ENCODE measurements at places on chromosomes 5 and 9.
A peak's percentile ranks its signal among the peaks of the same experiment; 100 is the strongest.

DNA sequence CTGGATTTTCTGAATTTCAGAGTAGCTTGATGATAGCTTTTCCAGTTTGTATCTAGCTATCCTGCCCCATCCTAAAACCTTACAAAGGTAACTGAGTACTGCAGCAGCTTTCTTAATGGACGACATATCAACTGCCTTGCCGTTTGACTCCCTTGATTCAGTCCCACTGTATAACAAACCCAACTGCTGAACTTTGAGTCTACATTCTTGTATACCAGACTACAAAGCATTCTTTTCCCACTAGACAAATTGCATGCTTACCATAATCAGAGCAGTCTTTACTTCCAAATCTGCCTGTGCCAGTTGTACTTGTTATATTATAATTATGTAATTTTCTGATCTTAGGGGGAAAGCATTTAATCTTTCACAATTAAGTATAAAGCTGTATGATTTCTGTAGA is 47.3 kb downstream of the ANKRD31 start:
- DNase-seq: no peak

DNA sequence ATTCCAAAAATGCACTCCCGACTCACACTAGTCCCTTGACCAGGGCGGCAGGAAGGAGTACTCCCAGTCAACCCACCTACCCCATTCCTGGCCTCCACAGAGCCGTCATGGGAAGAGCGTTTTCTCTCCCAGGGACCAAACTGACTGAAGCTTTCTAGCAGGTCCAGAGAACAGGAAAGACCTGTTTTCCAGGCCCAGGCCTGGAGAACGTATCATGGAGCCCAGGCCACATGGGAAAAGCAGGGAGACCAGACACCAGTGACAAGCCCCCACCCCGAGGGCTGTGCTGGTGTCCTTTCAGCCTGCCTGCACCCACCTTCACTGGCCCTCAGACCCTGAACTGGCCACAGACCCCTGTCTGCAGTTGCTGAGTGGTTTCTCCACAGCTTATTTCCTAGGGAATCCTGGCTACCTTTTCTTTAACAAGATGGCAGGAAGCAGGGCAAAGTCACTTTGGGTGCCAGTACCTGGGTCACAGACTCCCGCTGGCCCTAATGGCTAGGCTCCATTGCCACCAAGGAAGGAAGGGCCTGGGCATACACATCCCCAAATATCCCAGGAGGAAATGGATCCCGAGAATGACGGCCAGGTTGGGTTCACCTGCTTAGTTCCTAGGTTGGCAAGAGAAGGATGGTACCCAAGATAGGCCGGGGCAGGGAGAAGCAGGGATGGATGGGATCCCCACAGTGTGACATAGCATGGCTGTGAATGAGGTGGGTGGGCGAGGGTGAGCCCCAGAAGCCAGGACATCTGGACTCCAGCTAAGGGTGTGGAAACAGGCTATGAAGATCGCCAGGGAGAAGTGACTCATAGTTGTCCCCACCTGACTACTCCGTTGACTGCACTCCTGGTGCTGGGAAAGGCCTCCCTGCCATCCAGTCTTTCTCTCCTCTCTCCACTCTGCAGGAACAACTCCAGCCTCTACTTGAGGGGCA is 12.2 kb downstream of the CCNI2 start:
- peak; percentile 38 for DNase-seq

- DNase-seq: no peak
These were observed 3.3 kb downstream of the MUSK start for GRCh38 chr9:110671849-110672248.

- no peak for DNase-seq
These were observed 5.7 kb downstream of the SHB start for GRCh38 chr9:38063363-38063707.

DNA sequence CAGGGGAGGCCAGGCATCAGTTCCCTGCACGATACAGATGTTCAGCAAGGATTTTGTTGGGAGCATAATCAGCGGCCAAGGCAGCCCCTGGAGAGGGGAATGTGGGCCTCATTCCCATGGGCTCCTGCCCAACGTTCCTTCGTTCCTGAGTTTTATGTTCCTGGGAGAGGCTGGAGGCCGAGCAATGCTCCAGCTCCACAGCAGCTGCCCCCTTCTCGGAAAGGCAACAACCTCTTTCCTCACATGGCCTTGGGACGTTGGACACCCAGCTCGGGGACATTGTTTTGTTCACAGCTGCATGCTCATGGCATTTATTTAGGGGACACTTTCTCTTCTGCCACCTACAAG is 63.8 kb upstream of the COL15A1 start:
- no peak for DNase-seq

- DNase-seq: no peak
These were observed 38.2 kb downstream of the SLC9A3 start for GRCh38 chr5:485946-486491.

DNA sequence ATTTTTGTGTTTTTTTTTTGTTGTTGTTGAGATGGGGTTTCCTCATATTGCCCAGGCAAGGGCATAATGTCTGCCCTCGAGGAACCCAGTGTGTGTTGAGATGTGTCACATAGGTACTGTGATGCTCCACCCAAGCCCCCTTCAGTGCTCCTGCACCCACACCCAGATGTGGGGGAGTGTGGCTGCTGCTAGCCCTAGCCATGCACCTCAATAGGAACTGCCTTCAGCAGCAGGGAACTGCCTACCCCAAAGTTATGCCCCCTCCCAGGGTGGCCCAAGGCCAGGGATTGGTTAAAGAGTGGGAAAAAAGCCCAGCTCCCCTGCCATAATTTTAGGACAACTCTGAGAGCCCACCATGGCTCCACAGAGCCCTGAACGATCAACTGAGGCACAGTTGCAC is 33.3 kb upstream of the EPB41L4B start:
- no peak for DNase-seq

GRCh38 chr5:34831303-34831702 is 7.7 kb upstream of the TTC23L start:
- no peak for DNase-seq

DNA sequence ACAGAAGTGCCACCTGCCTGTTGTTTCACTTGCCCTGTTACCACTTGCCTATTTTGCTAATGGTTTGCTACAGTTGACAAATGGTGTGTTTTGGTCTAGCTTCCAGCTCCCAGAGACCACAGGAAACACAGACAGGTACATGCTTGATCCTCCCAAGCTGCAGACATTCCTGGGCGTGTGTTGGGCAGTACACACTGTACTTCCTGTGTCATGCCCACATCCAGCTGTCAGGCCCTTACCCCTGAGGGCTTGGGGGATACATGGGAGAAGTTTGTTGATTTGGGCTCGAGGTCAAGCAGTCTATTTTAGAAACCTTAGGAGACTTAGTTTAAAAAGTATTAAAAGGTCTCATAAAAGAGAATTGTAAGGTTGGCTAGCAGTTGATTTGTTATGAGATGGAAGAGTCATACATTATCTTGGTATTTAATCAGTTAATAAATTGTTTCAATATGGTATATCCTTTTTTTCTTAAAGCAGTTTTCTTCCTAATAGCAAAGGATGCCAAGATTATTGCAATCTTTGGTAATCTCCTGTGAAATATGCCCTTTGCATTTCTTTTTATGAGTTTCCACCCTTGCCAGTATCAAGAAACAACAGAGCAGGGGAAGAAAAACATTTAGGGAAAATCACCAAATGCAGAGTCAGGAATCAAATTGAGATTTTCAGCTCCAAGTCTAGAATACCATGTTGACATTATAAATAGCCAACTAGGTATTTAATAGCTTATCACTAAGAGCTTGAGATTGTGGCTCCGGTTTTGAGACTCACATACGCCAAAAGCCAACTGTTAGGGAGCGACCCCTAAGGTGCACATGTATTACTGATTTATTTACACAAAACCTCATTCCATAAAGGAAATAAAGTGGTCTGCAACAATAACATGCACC is 52.3 kb upstream of the CD180 start:
- no peak for DNase-seq

DNA sequence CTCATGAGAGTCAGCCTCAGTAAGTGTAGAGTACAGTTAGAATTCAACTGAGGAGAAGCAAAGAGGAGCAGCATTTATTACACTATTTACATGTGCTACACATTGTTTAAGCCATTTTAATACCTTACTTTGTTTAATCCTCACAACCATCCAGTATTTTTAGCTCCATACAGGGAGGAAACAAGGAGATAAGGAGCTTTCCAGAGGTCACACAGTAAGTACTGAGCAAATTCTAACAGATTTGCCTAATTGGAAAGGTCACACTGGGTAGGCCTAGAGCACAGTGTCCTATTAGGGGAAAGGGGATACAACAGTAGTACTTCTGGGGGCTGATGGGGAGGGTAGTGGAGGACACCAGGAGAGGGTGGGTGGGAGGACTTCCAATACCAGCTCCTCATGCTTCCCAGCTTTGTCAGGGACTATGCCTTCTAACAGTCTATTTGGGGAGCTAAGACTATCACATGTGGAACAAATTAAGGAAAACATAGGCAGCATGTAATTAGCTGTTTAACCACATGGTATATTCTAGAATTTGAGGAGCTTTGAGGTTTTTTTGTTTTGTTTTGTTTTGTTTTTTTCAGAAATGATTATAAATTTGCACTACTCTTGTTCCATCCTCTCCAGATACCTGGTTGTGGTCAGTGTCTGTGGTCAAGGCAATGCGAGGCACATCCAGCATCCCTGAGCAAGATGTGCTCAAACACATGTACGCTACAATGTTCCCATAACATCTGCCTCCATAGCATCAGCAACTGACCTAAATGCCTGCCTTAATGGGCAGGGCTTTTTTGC is 96.0 kb upstream of the SLC12A2 start:
- no peak for DNase-seq

DNA sequence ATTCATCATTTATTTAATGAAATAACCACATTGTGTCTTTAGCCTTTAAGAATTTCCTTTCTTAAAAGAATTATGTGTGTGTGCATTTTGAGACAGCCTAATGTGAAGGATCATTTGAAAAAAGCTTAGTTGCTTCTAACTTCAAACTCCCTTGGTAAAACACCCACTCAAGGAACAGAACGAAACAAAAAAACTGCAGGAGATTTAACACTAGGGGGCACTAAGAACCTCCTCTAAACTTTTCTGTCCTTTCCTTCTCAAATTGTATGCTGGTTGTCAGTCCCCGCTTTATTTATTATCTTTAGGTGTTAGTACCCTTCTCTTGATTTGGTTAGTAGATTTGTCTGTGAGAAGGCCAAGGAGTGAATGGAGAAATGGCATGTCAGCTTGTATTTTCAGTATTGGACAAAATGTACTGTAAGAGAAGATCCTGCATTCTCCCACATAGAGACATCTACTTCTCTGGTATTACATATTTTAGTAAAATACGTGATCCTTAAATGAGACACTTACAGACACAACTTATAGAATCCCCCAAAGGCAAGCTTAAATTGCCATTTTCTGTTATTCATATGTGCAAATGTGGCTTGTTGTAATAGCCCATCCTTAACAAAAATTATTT is 229.7 kb downstream of the MRPS30 start:
- no peak for DNase-seq

DNA sequence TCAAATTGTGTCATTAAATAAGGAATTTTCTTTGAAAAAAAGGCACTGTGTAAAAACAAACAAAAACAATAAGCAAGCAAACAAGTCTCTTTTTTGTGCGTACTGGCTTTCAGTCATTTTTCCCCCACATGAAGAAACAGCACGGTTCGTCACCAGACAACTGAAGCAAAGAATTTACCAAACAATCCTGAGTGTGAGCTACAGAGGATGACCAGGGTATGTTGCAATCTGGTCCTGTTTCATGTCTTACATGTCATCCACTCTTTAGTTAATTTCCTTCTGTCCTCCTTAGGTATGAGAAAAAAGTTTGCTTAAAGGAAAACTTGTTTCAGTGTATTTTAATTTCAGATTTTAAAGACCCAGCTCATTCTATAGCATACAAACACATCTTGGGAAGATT is 1080.7 kb upstream of the NUDT12 start:
- no peak for DNase-seq

DNA sequence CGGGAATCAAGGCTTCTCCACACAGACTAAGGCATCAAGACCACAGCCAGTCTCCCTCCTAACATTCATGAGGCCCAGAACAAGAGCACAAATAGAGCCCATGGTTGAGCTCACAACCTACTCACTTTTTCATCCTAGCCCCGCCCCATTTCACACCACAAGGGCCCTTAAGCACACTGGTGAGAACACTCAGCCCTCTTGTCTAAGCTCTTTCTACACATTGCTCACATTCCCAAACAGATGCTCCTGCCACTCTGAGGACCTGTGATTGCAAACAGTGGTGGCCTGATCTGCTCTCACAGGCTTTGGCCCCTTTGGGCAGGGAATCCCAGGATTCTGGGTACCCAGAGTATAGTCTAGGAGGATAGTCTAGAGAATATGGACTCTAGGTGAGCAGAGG is 54.0 kb downstream of the FEM1C start:
- DNase-seq: no peak

GRCh38 chr9:3436629-3437420 is 89.0 kb downstream of the RFX3 start:
- DNase-seq: no peak

DNA sequence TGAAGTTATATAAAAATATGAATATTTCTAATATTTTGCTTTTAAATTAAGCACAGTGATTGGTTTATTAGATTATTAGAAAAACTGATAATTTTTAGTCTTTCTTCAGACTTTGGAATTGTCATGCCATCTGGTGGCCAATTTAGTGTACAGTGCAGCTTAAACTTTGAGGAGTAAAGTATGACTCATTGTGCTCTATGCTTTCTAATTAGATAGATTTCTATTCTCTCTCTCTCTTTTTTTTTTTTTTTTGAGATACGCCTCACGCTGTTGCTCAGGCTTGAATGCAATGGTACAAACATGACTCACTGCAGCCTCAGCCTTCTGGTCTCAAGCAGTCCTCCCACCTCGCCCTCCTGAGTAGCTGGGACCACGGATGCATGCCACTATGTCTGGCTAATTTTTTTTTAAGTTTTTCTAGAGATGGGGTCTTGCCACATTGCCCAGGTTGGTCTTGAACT is 42.1 kb upstream of the GPR21 start:
- DNase-seq: no peak

DNA sequence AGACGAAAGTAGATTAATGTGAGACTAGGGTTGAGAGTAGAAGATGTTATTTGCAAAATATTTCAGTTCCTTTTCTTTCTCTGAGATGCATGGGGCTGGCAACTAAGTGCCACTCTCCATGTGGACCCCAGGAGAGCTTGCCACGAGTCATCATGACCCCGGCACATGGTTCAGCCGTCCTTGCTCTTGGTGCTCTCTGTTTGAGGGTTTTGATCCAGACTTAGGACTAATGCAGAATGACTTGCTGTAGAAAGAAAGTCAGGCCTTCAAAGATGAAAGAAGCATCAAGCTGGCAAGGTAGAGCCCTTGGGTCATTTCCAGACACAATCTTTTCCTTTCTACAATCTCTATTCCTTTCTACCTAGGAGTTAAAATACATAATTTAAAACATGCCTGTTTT is 84.7 kb downstream of the RASGRF2 start:
- DNase-seq: no peak

GRCh38 chr5:137594717-137595116 is 95.6 kb upstream of the SPOCK1 start:
- peak; percentile 15 for DNase-seq

DNA sequence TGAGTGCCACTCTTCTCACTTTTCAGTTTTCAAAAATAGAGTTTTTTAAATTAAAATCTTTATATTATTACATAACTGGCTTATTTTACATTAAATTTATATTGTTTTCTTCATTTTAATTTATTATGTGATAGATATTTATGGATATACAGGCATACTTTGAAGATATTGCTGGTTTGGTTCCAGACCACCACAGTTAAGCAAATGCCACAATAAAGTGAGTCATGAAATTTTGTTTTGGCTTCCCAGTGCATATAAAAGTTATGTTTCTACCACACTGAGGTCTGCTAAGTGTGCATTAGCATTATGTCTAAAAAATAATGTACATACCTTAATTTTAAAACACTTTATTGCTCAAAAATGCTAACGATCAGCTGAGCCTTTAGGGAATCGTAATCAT is 47.4 kb downstream of the NDUFS4 start:
- no peak for DNase-seq

- DNase-seq: no peak
These were observed 87.5 kb downstream of the SIL1 start for GRCh38 chr5:139110526-139111168.

Data from ecto neural progenitor cell (in vitro differentiated cells).